Activated CD4-positive, CD25-positive, alpha-beta regulatory T cell treated with anti-CD3 and anti-CD28 coated beads, Interleukin-2, amount 50 U/mL, for 16 hours (primary cell): ENCODE measurements at places on chromosomes 7 and 10.

DNA sequence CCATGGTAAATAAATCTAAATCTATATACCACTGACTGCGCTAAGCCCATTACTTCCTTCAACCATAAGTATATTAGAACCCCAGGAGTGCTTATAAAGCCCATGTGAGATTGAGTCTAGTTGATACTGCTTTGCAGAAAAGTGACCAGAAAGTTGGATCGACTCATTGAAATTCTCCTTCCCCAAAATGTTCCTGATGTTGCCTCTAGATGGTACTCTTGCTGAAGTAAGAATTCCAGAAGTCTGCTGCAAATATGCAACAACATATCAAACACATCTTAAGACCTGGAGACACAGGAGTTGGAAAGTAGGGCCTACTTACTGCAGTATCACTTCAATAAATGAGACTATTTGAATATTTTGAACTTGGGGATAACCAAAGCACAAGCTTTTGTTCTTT lies 550.8 kb downstream of the IPMK start:
- no peak for DNase-seq

DNA sequence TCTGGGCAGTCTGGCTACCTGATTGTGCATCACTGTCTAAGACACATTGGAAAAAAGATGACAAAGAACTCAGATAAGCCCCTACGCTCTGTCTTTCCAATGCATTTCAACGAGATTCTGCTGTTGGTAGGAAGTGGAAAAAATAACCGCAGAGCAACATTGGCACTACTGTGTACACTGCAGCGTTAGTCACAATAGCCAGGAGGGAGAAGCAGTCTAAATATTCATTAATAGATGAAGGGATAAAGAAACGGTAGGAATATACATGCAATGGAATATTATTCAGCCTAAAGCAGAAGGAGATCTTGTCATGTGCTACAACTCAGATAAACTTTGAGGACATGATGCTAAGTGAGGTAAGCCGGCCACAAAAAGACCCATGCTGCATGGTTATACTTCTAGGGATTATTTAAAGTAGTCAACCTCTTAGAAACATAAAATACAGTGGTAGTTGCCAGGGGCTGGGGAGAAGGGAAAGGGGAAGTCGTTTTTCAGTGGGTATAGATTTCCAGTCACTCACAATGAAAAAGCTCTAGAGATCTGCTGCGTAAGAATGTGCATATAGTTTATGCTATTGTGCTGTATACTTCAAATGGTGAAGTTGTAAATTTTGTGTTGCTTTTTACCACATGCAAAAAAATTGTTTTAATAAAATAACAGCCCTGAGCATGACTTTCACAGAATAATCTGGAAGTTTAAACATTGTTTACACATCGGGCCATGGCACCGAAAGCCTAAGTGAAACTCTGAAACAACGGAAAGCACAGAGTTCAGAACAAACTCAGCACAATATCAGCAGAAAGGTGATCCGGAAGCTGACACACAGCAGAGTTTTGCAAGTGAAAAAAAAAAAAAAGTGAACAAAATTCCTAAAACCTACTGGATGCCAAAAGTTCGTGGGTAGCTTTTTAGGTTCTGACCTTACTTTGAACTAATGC lies 40.1 kb downstream of the ELMO1 start:
- DNase-seq, result no peak

DNA sequence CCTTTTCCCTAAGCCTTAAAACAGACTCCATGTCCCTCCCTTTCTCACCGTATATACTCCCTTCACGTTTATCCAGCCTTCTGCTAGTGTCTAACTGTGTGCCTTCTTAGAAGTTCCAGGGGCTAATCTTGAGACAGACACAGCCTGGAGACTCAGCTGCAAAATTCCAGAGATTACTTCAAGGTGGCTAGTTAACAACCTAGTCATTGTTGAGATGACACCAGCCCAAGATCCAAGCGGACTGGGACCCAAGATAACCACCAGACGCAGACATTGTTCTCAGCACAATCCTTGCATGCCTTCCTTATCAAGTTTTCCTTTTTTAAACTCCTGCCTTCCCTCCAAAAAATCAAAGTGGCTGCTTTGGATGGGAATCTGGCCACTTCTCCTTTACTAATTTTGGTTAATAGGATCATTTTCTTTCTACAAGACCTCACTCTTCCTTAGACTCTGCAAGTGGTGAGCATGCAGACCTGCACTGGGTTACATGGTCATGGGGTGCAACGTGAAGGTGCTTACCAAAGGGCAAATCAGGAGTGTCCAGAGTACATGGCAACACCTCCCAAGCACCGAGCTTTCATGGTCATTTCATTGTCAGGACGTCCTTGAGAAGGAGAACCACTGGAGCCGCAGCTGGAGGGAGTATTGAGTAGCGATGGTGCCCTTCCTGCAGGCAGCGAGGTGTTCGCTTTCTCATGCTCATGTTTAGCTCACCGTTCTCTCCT lies 69.7 kb downstream of the ANLN start:
- no peak for DNase-seq

DNA sequence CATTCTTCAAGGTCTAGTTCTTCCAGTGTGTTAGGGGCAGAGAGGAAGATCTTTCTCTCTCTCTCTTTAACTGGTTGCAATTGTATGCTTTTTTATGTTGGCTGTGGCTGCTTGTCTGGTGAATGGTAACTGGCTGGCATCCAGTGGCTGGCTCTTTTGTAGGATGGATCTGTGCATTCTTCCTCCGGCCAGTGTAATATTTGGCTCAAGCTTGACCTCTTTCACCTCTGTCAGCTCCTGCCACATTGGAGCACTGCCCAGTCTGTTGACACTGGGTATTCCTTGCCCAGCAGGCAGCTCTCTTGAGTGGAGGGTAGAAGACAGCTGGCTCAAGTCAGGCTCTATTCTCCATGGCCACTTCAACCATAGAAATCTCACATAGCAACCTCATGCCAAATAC lies 528.3 kb downstream of the PHTF2 start:
- no peak for DNase-seq

DNA sequence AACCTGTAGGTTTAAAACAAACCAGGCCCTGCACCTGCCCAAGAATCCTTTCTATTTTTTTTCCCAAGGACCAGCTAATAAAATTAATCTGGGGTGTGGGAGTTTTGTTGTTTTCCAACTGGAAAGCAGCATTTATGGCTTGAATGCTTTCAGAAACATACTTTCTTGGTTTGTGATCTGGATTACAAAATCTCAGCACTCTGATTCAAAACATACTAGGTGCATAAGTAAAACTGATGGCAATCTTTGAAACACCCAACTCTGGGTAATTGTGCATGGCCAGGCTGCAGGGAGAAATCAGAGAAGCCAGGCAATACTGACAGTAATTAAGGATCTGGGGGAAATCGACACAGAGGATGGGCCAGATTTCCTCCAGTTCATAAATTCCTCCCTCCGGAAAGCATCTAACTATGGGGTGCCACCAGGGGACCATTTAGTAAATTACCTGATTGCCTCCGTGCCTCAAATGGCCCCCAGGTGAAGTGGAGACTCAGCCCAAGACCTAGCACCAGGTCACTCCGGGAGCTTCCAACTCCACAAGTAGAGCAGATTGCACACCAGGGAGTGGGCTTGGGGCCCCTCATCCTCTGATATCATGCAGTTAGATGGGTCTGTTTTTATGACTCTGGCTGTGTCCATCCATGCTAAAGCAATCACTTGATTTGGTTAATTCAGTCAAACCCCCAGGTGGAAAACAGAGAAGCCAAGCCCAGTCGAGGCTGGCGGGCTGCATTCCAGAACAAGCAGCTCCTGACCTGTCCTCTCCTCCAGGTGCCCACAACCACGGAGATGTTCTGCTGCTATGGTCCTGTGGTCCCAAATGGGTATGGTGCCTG lies 15.2 kb upstream of the C10orf53 start:
- DNase-seq, result no peak

GRCh38 chr7:798921-799470 lies 33.3 kb upstream of the SUN1 start:
- DNase-seq, result no peak

DNA sequence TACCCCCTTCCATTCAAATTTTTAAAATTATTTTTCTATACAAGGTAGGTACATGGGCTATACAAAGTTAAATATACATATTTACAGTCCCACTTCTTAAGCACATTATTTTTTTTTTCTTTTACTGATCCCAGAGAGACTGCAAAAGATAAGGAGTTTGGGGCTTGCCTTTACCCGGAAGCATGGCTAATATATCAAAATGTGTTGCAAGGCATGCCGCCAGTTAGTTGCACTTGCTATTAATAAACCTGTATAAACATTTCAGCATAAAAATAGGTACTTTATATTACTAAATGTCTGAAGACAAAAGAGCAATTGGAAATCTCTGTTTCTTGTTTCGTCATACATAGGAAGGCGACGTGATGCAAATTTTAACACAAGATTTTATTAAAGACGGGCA lies 21.5 kb upstream of the PDLIM1 start:
- DNase-seq, result no peak

DNA sequence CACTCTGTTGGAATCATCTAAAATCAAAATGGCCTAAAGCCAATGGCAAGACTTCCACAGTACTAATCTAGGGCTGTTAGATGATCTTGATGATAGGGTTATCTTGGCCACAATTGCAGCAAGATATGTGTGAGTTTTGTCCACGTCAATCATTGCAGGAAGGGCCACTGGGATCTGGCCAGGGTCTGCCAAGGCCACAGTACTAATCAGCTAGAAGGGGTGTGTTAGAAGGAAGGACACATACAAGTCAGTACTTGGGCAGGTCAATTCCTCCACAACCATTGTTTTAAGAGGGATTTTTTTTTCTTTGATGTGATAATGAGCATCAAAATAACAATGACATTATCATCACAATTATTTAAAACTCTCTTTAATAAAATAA lies 1.6 kb downstream of the LMOD2 start:
- DNase-seq, result no peak

DNA sequence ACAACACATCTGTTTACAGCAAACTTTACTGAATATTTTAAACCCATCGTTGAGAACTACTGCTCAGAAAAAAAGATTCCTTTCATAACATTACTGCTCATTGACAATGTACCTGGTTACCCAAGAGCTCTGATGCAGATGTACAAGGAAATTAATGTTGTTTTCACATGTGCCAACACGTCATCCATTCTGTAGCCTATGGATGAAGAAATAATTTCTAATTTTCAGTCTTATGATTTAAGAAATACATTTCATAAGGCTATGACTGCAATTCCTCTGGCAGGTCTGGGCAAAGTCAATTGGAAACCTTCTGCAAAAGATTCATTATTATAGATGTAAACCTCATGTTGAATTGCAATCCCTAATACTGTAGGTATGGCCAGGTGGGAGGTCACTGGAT lies 16.7 kb upstream of the CNNM1 start:
- DNase-seq, result no peak

GRCh38 chr7:128042012-128042411 lies 10.8 kb upstream of the LRRC4 start:
- DNase-seq, result no peak
